ENCODE measurements at places on chromosomes 2 and 18.

- DNase-seq, result no peak
Observed at GRCh38 chr18:55504808-55505207, 83.2 kb downstream of the TCF4 start.

DNA sequence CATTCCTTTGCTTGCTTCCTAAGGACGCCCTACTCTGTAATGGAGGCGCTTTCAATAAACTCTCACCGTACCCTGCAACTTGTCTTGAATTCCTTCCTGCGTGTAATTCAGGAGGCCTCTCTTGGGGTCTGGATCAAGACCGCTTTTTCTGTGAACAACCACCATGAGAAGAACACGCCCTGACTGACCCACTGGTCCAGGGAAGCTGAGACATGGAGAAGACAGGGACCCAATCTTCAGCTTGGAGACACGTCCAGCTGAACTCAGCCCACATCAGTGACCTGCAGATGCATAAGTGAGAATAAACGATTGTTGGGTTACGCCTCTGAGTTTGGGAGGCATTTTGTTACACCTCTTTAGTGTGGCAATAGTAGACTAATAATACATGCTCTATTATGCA, 7.8 kb upstream of the NARS1 start:
- DNase-seq, result no peak

DNA sequence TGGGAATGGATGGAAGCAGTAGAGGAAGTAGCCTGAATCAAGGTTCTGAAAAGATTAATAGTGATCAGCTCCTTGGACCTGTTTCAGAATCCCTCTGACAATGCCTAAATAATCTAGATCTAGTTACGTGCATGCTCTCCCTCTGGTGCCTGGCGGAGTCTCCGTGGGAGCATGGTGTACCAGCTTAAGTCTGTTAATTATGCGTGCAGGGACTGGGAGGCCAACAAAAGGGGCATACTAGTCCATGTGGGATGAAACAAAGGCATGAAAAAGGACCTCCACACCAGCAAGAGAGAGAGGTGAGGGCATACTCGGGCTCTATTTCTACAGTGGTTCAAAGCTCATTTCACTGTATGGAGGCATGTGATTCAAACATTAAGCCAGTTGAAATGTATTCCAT, 200.3 kb downstream of the DPP4 start:
- DNase-seq, result no peak

DNA sequence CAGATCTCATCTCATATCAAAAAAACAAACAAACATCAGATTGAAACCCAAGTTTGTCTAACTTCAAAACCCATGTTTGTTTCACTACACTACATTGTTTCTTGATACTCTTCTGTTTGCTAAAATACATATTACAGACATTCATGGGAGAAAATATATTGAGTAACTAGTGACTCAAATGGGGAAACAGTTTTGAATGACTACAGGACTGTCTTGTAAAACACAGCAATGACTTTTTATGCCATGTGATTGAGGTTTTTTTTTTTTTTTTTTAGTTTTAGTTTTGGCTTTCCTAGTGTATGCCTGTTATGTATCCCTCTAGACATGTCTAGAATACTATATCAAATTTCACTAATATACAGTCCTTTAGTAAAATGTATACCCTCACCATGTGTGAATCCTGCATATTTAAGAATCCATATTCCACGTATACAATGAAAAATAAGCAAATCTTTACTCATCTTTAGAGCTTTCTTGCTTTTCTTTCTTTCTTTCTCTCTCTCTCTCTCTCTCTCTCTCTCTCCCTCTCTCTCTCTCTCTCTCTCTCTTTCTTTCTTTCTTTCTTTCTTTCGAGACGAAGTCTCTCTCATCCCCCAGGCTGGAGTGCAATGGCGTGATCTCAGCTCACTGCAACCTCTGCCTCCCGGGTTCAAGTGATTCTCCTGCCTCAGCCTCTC, 46.6 kb upstream of the SERTAD2 start:
- no peak for DNase-seq

- no peak for DNase-seq
Observed at GRCh38 chr2:85421260-85422071, 3.0 kb downstream of the SH2D6 start.
